Iris pigment epithelial cell (primary cell): ENCODE measurements at places on chromosomes 4 and X.

DNA sequence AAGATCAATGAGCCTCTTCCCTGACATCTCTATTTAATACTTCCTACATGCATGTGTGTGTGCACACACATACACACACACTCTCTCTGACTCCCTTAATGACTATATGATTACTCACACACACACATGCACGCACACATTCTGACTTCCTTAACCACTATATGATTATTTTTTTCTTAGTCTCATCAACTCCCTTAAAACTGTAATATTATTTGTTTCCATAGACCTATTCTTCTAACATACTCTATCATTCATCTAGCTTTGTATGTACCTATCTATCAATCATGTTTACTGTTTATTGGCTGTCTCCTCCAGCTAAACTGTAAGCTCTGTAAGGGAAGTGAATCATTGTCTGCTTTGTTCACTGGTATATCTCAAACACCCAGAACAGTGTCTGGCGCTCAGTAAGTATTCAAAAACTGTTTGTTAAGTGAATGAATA lies 236.6 kb downstream of the RASL11B start:
- DNase-seq: peak; percentile 88

DNA sequence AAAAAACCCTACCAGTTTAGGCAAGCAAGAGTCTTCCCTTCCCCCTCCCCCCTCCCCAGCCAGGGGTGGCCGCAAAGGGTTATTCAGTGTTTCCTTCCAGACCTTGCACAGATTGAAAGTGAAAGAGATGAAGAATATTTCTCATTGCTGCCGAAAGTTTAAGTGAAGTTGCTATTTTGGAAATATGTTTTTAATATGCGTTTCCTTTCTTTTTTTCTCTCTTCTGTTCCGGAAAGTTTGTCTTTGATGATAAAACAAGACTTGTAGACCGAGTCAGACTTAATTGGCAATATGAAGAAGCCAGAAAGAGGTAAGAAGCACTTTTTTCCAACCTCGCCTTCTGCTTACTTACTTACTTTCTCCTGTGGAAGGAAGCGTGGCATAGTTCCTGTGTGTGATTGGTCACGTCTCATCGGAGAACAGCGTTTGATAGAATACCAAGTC lies 58.5 kb upstream of the CLCN4 start:
- DNase-seq: no peak

DNA sequence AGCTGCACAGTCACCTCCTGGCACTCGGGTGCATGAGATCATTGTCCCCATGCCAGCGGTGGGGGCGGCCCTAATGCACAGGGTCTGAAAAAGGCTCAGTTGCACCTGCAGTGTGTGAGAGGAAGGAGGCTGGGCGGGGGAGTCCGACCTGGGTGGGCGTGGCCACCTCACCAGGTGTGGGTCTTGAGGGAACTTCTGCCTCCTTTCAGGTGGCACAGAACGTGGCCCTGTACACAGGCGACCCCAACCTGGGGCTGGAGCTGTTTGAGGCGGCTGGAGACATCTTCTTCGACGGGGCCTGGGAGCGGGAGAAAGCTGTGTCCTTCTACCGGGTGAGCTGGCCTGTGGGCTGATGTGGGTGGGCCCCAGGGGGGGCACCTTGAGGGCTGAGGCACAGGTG lies 34.3 kb upstream of the HTRA3 start:
- no peak for DNase-seq

- peak; percentile 61 for DNase-seq
Measured at GRCh38 chr4:88991746-88992145, 65.2 kb downstream of the FAM13A start.

- DNase-seq: no peak
Measured at GRCh38 chr4:165299399-165300060, 27.9 kb upstream of the MSMO1 start.

DNA sequence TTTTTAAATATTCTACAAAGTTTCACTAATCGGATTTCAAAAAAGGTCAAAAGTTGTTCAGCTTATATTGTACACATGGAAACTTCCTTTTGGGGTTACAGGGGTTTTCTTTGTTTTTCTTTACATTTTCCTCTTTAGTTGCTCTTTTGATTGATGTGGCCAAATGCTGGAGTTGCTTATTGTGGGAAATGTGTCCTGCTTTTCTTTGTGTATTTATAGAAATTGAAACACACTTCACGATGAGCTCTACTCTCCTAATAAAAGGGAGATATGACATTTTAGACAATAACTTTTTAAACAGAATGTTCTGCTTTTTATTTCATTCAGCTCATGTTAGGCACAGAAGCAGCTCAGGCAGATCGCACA lies 50.7 kb upstream of the SPRY1 start:
- DNase-seq: no peak

DNA sequence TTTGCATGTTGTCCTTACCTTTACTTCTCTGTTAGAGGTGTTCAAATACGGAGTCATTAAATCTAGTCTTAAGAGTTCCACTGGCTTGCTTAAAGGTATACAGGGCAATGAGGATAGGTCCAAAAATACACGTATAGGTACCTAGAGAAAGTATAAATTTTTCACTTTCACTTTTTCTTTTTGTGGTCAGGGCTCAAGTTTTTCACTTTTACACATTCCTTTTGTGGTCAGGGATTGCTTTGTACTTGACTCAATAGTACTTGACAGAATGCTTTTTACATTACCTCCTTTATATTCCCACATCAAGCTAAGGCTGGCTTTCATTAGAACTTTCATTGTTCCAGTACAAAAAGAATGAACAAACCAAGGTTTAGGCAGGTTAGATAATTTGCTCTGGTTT lies 21.7 kb downstream of the TMEM184C start:
- DNase-seq: peak; percentile 71

- DNase-seq: peak; percentile 24
Measured at GRCh38 chr4:113069212-113069892, 19.9 kb downstream of the ANK2 start.
